ENCODE measurements at places on chromosomes 4 and X.

DNA sequence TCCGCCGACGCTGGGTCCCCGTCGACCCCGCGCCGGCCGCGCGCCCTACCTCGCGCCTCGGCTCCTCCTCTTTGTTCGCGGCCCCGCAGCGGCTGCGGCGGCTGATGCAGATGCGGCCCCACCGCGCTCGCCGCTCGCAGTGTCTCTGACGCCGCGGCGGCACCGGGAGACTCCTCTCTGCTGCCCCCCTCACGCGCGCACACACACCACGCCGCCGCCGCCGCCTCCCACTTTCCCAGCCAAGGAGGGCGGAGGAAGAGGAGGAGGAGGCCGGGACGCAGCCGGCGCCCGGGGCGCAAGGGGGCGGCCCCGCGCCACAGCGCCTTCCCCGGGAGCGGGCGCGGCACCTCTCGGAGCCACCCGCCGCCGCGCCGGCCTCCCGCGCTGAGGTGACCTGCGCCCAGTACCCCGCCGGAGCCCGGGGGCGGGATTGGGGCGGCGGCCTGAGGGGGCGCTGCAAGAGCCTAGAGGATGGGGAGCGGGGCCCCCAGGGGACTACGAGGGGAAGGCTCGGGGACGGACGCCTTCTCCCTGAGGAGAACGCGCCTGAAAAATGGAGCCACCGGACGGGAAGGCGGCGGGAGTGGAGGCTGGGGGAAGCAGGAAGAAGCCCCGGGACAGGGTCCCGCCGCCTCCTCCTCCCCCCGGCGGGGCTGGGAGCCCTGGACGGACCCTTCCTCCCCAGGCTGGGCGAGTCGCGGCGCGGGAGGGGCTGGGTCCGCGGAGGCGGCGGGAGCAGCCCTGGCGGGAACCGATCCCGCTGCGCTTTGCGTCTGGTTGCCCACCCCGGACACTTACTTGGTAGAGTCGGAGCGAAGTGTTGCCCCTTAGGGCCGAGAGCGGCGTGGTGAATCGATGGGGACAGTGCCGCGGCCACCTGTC is at the start of gene SH3RF1:
Gene SH3RF1, minus strand, starts transcription at position 147 of the 882 bp plus-strand sequence. CDS start 1,744 bp downstream, outside the sequence.
- DNase-seq = no peak

DNA sequence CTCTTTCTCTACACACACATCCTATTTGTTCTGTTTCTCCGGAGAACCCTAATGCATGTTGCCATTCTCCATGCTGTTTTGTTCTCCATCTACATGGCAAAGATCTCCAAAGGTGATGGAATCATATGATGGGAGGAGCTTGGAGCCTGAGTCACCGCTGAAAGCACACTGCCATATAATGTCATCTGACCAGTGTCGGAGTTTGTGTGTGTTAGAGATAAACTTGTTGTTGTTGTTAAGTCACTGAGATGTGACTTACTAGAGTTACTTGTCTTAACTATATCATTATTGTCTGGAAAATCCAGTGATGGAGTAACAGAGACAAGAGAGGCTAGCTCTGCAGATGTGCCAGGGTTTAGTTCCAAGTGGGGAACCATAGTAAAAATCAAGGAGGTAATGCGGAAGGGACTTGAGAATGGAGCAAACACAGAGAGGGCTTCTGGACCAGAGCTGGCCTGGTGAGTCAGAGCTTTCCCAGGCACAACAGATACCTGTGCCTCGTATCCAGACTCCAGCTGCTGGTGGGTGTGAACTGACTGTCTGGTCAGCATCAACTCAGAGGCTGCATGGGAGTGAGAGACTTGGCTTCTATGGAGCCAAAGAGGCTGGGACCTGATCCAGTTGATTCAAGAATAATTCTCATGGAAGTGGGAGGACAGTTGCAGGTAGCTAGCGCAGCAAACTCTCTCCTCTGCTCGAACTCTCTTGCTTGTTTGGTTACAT is 30.6 kb upstream of the CCKAR start:
- DNase-seq = no peak

DNA sequence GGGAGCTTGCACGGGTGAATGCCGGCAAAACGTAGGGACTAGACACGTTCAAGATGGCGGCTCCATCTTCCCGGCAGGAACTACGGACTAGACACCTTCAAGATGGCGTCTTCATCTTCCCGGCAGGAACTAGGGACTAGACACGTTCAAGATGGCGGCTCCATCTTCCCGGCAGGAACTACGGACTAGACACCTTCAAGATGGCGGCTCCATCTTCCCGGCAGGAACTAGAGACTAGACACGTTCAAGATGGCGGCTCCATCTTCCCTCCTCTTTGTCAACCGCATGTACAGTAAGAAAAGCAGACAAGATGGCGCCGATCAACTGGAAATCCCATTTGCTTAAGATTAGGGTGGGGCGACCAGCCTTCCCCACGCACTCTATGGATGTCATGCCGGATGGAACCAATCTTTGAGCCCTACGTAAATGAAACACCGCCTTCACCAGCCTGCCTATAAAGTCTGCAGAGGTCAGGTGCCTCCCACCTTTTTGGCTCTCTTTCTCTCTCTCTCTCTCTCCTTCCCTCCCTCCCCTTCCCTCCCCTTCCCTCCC is 222.4 kb downstream of the CRLF2 start:
- peak; percentile 97 for DNase-seq

DNA sequence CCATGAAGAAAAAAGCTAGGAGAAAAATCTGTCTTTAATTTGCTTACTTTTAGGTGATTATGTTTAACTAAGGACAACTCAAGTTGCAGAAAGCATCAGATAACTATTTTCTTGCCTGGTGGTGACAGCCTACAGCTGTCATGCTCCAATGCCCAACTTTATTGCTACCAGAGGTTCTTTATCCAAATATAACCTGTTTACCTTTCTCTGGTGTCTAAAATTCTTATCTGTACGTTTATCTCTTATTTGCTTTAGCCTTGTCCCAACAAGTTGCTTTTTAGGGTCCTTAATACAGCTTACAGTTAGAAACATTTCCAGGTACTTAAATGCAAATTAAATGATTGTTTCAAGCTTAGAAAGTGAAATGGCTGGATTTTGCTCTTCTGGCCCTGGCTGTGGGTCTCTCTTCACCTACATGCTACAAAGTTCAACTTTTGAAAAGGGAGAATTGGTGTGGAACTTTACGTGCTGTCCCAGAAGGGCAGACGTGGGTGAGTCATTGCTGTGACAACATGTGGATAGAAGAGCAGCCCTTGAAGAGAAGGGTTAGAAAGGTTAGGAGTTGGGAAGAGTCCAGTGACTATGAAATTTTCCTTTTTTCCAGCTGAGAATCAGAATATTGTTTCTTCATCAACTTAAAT is 60.7 kb downstream of the HPGD start:
- no peak for DNase-seq

GRCh38 chr4:169682372-169683047 is 62.1 kb downstream of the CLCN3 start:
- DNase-seq = no peak

All from NCI-H1436 treated with DMSO at 0.1 percent for 48 hours (cell line).